AG20443 (cell line): ENCODE measurements at places on chromosomes 4 and X.

- DNase-seq, result peak; percentile 29
These were observed 47.3 kb upstream of the RAB9B start for GRCh38 chrX:103879339-103879738.

GRCh38 chr4:5143940-5144339 lies 92.7 kb downstream of the STK32B start:
- DNase-seq, result no peak

GRCh38 chr4:2836391-2836859 lies 7.2 kb upstream of the ADD1 start:
- no peak for DNase-seq

GRCh38 chrX:50635162-50635561 lies 164.5 kb upstream of the DGKK start:
- no peak for DNase-seq

DNA sequence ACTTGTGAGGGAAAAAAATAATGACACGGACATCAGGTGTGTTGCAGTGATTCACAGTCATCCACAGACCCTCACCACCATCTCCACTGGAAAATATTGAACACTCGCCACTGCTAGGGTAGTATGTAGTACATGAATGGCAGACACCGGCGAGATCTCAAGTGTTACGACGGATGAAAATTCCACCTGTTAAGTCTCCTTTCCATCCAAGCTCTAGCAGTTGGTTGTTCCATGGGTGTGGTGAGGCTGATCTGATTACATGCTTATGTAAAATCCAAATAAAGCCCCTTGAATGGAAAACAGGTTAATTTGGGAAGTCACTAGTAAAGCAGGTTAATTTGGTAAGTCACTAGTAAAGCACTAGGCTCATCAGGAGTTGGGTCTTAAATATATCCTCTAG lies 1.1 kb upstream of the ARMCX4 start:
- no peak for DNase-seq

DNA sequence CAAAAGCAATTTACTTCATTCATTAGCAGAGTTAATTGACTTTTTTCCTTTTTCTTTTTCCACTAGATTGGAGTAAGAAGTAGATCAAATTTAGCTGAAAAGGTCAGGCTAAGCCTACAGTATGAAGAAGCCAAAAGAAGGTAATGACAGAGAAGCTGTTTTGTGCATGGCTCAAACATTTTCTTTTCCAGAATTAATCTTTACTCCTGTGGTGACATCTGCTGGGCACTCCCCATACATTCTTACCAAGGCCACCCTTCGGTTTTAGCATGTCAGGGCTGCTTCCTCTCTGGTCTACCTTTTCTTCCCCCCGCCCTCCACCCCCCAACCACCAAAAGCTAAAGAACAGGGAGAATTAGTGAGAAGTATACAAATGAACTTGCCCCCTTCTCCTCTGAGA lies 70.2 kb downstream of the CLDN22 start:
- peak; percentile 39 for DNase-seq

DNA sequence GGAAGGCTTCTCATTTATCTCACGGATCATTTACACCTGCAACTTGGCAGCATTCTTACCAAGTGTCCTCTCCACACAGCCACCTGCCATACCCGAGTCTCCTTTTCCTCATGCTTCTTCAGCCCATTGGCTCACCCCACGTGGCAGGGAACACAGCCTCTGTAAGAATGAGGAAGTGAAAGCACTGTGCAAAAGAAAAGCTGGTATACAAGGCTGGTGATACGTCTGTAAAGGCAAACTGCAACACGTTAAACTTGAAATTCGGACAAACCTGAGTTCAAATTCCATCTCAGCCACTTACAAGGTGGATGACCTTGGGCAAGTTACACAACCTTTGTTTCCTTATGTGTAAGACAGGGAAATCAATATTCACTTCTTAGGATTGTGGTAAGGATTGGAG lies 164.0 kb upstream of the RASGEF1B start:
- DNase-seq, result no peak

- no peak for DNase-seq
These were observed 12.0 kb downstream of the P2RY10 start for GRCh38 chrX:78957049-78957767.

- DNase-seq, result no peak
These were observed 56.2 kb downstream of the CLDN22 start for GRCh38 chr4:183263787-183264386.

DNA sequence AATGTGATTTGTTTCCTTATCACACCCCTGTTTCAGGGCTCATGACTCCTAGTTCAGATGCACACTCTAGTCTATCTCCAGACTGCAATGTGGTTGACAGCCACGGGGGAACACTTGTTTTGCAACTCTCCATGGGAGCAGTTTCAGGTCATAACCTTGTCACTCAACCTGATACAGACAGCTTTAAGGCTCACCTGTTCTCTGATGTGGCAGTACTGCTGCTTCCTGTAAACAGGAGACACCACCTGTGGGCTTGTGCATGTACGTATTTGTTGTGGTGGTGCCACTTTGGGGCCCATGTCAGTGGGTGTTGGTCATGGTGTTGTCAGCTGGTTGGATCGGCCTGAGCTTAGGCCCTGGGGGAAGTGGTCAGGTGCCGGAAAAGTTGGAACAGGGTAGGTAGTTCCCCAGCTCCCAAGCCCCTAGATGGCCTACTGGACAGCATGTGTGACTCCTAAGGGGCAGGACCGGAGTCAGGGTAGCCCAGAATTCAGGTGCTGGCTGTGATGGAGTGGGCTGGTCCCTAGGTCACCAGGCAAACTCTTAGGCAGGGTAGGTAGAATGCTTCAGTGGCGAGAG lies 46.2 kb downstream of the FAM9B start:
- no peak for DNase-seq

- peak; percentile 8 for DNase-seq
These were observed 108.2 kb downstream of the PCDH7 start for GRCh38 chr4:30828264-30828926.

DNA sequence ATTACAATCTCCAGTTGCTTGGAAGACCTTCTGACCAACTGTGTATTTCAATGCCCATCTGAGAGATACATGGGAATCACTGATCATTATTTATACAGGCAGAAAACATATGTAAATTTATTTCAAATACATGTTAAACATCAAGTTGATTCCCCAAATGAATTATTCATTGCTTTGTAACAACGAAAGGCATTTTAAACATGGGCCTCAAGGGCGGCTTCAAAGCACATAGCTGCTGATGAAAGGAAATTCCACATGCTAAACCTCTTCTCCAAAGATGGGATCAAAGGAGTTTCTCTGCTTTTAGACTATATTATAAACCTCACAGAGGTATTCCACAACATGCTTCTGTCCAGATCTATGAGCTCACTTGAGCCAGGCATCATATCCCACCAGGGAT lies 4.3 kb upstream of the RAB40A start:
- no peak for DNase-seq

- DNase-seq, result no peak
These were observed 59.0 kb upstream of the SLIT2 start for GRCh38 chr4:20192736-20193135.

GRCh38 chr4:80074651-80075050 lies 1.6 kb upstream of the ANTXR2 start:
- no peak for DNase-seq

DNA sequence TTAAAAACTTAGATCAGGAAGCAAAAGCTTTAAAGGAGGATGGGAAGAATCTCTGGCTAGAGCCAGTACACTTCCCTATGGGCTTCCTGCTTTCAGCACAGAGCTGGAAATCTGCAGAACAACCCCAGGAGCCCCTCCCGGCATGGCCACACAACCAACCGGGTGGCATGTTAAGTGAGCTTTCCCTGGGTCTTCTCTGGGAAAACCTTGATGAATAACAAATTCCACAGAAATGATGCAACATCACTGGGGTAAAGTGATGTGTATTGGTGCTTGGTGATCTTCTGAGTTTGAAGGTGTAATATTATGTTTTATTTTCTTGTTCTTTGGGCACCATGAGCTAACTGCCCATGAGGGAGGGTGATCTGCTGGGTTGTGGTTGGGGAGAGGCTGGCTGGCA lies 22.1 kb downstream of the NHS start:
- DNase-seq, result no peak
